ENCODE measurements at places on chromosomes 7 and 10. TPM values are rescaled to one million over a fixed set of nuclear protein-coding genes. Genes with fewer than 3 reads are reported as not detected.

PHKG1 gene
- 1.1 TPM for total RNA-seq

TBC1D12 gene
- 12.5 TPM for total RNA-seq

PODXL gene
- total RNA-seq = 116 TPM

NRBF2 gene
- 24.3 TPM for total RNA-seq

GRCh38 chr7:64999165-65000004, 7.1 kb downstream of the ERV3-1 start:
- peaks cover 23% of the 10 kb centered on the region for H3K4me1 ChIP-seq
- peaks cover 18% of the 10 kb centered on the region for H3K36me3 ChIP-seq
- H3K27me3 ChIP-seq = no peaks in the 10 kb centered on the region
- no peak overlapping the region for H3K4me3 ChIP-seq

DNA sequence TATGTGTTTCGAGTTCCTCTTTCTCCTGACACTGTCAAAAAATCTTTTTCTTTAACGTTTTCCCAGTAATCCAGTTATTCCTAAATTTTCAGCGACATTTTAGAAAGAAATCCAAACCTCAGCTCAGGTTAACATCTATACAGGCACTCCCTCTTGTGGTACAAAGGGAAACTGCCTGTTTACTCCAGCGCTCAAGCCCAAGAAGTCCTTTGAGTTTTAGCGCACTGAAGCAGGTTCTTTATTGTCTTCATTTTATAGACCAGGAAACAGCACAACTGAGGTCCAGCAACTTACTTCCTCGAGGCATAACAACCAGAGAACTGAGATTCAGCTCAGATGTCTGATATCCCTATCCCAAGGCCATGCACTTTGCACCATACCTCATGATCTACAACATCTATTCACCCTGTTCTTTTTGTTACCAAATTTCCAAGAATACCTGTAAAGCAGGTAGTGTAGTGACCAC, 287.2 kb upstream of the MKLN1 start:
- peaks cover 35% of the 10 kb centered on the region for H3K4me1 ChIP-seq
- no peak overlapping the region for H3K4me3 ChIP-seq
- peaks cover 12% of the 10 kb centered on the region for H3K36me3 ChIP-seq
- no peaks in the 10 kb centered on the region for H3K27me3 ChIP-seq
- H3K27ac ChIP-seq = no peak overlapping the region

GRCh38 chr7:152464312-152465118, 28.7 kb upstream of the KMT2C start:
- peak overlapping the region; percentile 83 for H3K4me3 ChIP-seq
- peaks cover 26% of the 10 kb centered on the region for H3K4me1 ChIP-seq

DNA sequence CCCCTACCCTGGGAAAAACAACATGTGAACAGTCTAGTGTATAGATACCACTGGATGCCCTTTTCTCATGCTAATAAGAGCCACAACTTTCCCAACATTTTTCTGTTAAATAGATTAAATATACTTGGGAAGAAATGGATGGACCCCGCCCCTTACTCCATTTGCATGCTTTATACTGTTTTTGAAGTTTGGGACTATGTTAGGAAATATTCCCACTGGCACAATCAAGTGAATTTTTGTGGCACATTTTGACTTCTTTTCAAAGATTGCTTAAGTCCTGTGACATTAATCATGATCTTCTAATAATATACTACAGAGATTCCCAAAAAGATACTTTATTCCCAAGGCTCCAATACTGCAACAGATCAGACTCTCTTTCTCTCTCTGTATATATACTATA, 216.6 kb downstream of the TWIST1 start:
- H3K27ac ChIP-seq = no peak overlapping the region
- H3K27me3 ChIP-seq = no peaks in the 10 kb centered on the region
- no peak overlapping the region for H3K4me3 ChIP-seq

GRCh38 chr10:73206385-73206784, 38.5 kb downstream of the FAM149B1 start:
- H3K4me3 ChIP-seq = no peak overlapping the region
- DNase-seq = no peak
- peaks cover 16% of the 10 kb centered on the region for H3K36me3 ChIP-seq
- no peaks in the 10 kb centered on the region for H3K4me1 ChIP-seq
- H3K27ac ChIP-seq = no peak overlapping the region

- no peak overlapping the region for H3K4me3 ChIP-seq
- no peak overlapping the region for H3K27ac ChIP-seq
- H3K27me3 ChIP-seq = no peaks in the 10 kb centered on the region
- H3K36me3 ChIP-seq = no peaks in the 10 kb centered on the region
- DNase-seq = no peak
These were observed 87.6 kb downstream of the XRCC2 start for GRCh38 chr7:152588350-152588749.

DNA sequence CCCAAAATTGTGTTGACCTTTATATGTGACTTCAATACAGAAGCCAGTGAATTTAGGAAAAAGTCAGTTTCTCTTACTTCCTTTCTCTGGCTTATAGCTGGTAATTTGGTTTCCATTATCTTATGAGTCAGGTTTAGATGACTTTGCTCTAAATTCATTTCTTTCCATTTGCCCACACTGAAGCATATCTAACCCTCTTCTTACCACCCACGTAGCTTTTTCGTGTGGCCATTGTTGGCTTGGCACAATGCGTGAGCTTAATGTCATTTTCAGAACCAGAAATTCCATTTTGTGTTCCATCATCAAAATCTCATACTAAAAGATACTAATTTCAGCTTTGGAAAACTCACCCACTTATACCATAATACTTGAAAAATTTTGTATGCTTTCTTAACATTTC, 271.2 kb downstream of the INHBA start:
- no peak overlapping the region for H3K4me3 ChIP-seq
- H3K27ac ChIP-seq = no peak overlapping the region
- H3K27me3 ChIP-seq = no peaks in the 10 kb centered on the region
- no peak for DNase-seq
- no peaks in the 10 kb centered on the region for H3K36me3 ChIP-seq

- H3K36me3 ChIP-seq = no peaks in the 10 kb centered on the region
- no peaks in the 10 kb centered on the region for H3K27me3 ChIP-seq
- H3K27ac ChIP-seq = no peak overlapping the region
- DNase-seq = no peak
- H3K4me3 ChIP-seq = no peak overlapping the region
These were observed 947.0 kb downstream of the REEP3 start for GRCh38 chr10:64468219-64468618.

- H3K27me3 ChIP-seq = no peaks in the 10 kb centered on the region
- H3K4me3 ChIP-seq = no peak overlapping the region
- H3K36me3 ChIP-seq = no peaks in the 10 kb centered on the region
- H3K4me1 ChIP-seq = no peaks in the 10 kb centered on the region
- no peak overlapping the region for H3K27ac ChIP-seq
These were observed 152.9 kb downstream of the SNX10 start for GRCh38 chr7:26444555-26444954.

- DNase-seq = peak; percentile 24
- no peak overlapping the region for H3K4me3 ChIP-seq
- H3K4me1 ChIP-seq = no peaks in the 10 kb centered on the region
- peaks cover 80% of the 10 kb centered on the region for H3K27me3 ChIP-seq
- no peaks in the 10 kb centered on the region for H3K36me3 ChIP-seq
These were observed 25.2 kb downstream of the UNCX start for GRCh38 chr7:1257863-1258262.

GRCh38 chr7:32318300-32319011, 171.7 kb downstream of the LSM5 start:
- no peaks in the 10 kb centered on the region for H3K4me1 ChIP-seq
- no peaks in the 10 kb centered on the region for H3K36me3 ChIP-seq
- no peak for DNase-seq
- H3K4me3 ChIP-seq = peak overlapping the region; percentile 30

DNA sequence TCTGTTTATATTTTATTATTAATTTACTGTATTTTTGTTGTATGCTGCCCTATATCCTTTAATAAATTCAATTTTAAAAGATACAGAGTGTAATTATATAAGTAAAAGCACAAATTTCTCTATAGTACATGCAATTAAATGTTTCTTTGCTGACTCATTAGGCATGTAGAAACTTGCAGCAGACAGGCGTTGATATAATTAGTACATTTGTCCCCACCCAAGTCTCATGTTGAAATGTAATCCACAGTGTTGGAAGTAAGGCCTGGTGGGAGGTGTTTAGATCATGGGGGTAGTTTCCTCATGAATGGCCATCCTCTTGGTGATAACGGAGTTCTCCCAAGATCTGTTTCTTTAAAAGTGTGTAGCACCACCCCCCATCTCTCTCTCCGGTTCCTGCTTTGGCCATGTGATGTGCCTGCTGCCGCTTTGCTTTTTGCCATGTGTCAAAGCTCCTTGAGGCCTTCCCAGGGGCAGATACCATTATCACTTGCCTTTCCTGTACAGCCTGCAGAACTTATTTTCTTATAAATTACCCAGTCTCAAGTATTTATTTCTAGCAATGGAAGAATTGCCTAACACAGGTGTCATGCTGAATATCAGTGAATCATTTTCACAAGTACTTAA, 63.7 kb downstream of the TSPAN12 start:
- H3K27me3 ChIP-seq = no peaks in the 10 kb centered on the region
- H3K4me1 ChIP-seq = no peaks in the 10 kb centered on the region
- H3K36me3 ChIP-seq = no peaks in the 10 kb centered on the region
- no peak for DNase-seq
- H3K27ac ChIP-seq = no peak overlapping the region
